Muscle of leg (tissue), 16 donors: ENCODE measurements at places on chromosomes 3 and 15. TPM values are rescaled to one million over a fixed set of nuclear protein-coding genes. Genes with fewer than 3 reads are reported as not detected.

DNA sequence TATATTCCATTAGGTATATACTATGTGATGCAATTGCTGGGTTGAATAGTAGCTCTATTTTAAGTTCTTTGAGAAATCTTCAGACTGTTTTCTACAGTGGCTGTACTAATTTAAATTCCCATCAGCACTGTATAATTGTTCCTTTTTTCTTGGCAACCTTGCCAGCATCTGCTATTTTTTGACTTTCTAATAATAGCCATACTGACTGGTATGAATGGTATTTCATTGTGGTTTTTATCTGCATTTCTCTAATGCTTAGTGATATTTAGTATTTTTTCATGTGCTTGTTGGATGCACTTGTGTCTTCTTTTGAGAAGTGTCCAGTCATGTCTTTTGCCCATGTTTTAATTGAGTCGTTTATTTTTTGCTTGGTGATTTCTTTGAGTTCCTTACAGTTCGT, 145.1 kb upstream of the PLSCR5 start:
- no peak for DNase-seq

GRCh38 chr15:38624244-38625205, 59.9 kb upstream of the RASGRP1 start:
- DNase-seq, result peak; percentile 73

- peak; percentile 60 for DNase-seq
Observed at GRCh38 chr15:52503788-52504496, 24.7 kb downstream of the MYO5A start.

DNA sequence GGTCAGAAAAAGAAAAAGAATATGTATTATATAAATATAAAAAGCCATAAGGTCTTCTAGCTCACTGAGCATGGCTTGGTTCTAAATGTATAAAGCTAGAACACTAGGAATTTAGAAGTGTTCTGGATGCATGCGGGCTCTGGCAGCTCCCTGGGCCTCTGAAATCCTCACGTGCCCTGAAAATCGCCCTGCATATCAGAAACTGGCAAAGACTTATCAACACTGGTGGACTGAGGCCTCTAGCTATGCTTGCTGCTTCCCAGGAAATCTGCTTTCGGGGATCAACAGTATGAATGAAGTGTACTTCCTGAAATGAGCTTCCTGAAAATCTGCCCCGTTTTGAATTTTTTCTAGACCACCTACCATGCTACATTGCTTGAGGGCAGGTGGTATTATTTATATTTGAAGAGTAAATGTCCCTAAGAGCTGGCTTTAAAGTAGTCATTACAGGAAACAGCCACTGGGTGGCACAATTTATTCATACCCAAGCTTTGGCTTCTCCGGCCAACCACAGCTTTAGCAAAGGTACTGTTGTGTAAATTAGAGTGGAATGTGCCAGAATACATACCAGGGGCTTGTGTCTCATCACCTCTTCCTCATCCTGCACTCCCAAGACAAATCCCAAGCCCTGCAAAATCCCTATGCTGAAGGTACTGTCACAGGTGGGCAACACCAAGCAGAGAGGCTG, 17.7 kb downstream of the CRTAP start:
- DNase-seq, result peak; percentile 67

DNA sequence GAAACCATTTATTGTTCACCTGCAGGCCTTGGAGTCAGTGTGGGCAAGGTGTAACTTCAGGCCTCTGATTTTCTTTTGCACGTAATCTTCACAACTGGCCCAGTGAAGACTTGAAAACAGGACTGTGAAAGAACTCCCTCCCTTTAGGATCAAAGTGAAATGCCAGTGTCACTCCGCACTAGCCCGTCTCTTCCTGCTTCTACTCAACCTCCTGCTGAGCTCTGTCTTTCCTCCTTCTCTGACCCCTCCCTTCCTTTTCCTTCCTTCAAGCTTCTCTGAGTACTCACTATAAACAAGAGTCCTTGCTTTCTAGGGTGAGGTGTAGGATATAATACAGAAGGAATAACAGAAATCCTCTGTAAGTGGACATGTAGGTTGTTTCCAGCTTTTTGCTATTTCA, 28.5 kb downstream of the TMEM41A start:
- no peak for DNase-seq

- no peak for DNase-seq
Observed at GRCh38 chr15:55197362-55197705, 593 bp upstream of the RSL24D1 start.

DNA sequence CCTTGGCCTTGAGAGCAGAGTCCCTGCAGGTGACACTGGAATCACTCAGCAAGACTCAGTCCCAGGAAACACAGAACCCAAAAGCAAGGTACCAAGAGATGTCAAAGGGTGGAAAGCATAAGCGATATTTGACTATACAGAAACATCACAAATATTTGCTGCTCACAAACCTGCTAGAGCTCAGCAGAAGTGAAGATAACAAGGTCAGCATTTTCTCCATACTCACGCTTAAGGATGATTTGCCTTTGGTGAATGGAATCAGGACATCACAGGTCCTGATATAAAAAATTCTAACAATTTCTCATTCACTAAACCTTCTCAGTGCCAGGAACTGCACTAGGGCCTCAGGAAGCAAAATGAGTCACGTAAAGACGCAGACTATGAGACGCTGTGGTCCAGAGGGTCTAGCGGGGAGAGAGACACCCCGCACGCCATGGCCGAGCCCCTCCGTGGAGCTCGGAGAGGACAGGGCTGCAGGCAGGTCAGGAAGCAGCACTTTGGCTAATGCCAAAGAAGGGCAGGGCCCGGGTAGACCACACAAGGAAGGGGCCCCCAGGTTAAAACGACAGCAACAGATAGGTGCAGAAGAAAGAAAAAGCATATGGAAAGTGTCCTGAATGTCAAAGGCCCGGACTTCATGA, 10.7 kb downstream of the PCSK6 start:
- DNase-seq, result no peak

DNA sequence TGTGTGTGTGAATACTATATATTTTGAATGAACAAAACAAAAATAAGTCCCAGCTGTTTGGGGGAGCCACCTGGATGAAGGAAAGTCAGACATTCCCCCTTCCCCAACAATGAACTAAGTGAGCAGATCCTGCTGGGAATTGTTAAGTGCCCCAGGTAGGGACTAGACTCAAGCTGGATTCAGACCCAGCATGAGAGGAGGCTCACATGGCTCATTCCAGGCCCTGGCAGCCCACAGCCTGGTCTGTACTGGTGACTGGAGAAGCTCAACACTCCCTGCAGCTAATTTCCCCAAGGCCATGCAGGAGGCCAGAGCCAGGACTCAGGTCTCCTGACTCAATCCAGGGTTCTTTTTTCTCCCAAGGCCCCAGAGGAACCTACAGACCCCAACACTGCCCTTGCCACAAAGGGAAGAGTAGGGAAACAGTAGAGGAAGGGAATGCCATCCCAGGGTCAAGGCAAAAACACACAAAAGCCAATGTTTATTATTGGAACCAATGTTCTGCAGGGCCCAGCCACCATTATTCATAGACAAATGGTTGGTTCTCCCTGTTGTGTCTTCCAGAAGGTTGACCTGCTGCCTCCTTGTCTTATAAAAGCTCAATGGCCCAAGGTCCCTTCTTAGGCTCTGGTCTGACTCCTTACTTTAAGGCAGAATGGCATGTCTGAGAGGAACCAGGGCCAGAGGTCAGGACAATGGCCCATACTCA, 9.5 kb downstream of the IGDCC4 start:
- no peak for DNase-seq

DNA sequence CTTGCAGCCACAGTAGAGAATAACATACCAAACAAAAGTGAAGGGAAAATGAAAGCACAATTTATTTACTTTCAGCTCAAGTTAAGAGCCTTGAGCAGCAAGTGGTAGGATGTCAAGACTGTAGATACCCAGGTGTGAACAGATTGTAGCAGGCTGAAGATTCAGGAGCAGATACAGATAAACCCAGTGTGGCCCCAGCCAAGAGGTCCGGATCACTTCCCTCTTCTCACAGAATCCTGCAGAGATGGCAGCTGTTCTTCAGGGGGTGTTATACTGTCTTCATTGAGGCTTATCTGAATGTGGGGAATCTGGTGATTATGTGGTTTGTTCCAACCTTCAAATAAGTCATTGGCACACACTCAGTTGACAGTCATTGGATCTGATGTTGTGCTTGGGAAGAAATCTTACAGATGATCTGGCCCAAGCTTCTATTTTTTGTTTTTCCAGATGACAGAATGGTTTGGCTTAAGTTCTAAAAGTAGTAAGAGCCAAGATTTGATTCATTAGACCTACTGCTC, 2.2 kb downstream of the STARD9 start:
- peak; percentile 87 for DNase-seq

DNA sequence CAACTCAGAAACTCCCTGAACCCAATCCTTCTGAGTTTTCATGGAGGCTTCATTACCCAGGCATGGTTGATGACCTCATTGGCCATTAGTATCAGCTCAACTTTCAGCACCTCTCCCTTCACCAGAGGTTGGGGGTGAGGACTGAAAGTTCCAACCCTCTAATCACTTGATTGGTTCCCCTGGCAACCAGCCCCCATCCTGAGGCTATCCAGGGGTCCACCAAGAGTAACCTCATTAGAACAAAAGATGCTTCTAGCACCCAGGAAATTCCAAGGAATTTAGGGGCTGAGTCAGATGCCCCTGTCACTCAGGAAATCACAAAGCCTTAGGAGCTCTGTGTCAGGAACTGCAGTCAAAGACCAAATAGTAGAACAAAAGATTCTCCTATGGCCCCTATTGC, 43.8 kb downstream of the ADAMTSL3 start:
- DNase-seq, result no peak

- no peak for DNase-seq
Observed at GRCh38 chr3:126259411-126260391, 79.3 kb upstream of the ALDH1L1 start.

DNA sequence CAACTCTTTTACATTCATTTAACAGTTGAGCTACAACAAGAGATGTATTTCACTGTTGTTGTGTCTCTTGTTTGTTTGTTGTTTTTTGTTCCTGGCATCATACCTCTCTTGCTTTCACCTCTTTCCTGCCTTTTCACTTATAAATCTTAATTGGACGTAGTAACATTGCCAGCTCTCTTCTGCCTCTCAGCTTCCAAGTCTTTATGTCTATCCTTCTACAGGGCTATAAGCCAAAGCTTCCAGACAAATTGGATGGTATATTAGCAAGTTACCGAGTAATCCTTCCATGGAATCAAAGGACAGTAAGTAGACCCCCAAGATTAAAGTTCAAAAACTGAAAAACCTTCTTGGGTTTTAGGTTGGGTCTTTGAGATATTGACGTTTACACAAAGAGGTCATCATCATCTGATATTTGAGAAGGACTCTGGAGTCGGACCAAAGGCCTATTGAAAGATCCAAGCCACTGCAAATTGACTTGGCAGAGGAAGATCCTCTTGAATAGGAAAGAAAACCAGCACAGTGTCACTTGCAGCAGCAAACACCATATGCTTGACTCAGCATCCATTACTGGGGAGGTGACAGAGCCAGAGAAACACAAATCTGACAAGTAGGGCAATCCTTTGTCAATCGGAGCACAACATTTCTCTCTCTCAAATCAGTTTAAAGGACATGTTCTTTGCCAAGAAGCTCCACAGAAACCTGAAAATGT, 648.5 kb upstream of the NR2F2 start:
- DNase-seq, result no peak

The CCDC54 gene
- not detected for total RNA-seq

The GNAT1 gene
- total RNA-seq, result not detected

The CALML4 gene
- 11.3 TPM for total RNA-seq

The SLC28A2 gene
- not detected for total RNA-seq

The OGG1 gene
- total RNA-seq, result 21.4 TPM

The CIB1 gene
- 13.2 TPM for total RNA-seq

The IQCB1 gene
- 18.1 TPM for total RNA-seq

The TMC3 gene
- 0.04 TPM for total RNA-seq
